Stimulated activated CD4-positive, alpha-beta T cell treated with anti-CD3 and anti-CD28 coated beads, Interleukin-12 subunit alpha, Interleukin-12 subunit beta, amount 100 ng/mL, for 48 hours (primary cell): ENCODE measurements at places on chromosomes 7 and 10.

- DNase-seq = no peak
These were observed 500.7 kb downstream of the CCSER2 start for GRCh38 chr10:84829131-84829530.

DNA sequence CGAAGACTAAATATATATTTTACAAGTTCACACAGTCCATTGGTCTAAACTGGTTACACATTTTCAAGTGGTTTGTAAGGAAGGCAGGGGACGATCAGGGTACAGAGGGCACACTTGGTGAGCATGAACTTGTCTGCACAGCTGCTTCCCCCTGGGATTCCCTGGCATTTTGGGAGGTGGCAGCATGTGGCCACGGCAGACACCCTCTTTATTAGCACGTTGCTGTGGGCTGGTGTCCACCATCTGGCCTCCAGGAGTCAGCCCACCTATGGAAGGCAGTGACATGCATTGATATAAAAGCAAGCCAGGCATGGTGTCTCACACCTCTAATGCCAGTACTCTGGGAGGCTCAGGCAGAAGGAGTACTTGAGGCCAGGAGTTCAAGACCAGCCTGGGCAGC lies 350.2 kb downstream of the TYW1 start:
- no peak for DNase-seq

DNA sequence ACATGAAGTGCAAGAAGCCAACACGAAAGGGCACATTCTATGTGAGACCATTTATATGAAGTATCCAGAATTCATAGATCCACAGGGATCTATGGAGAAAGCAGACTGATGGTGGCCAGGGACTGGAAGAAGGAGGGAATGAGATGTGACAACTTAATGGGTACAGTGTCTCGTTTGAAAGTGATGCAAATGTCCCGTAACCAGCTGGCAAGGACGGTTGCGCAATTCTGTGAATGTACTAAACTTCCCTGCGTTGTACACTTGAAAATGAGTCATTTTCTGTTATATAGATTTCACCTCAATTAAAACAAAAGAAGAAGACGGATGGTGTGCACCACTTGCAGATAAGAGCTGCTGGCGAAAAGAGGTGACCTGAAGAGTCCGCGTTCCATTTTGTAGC lies 861.1 kb downstream of the TYW1 start:
- no peak for DNase-seq

GRCh38 chr10:90885176-90885575 lies 13.4 kb downstream of the RPP30 start:
- DNase-seq = no peak

DNA sequence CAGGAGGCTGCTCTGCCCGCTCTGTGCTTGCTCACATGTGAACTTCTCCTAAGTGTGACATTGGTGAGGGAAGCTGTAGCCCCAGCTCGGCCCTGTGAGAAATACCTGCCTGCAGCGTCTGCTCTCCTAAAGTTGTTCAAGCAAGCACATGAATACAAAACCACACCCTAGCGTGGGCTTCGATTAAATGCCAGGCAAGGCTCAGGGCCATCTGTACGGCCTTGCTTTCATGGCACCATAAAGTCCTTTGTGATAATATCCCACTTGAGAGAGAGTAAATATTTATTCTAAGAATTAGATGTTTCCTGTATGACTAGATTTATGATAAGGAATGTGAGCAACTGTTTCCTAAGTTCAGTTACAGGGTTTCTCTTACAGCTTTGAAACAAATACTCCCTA lies 262.8 kb upstream of the KLF14 start:
- no peak for DNase-seq
